ENCODE measurements at places on chromosomes 6 and 20.

GRCh38 chr6:29947077-29947980, 5.0 kb downstream of the HLA-A start:
- peaks cover 53% of the 10 kb centered on the region for H3K4me1 ChIP-seq
- H3K4me3 ChIP-seq = peak overlapping the region; percentile 99
- no peak for DNase-seq
- peaks cover 35% of the 10 kb centered on the region for H3K36me3 ChIP-seq
- H3K27ac ChIP-seq = peak overlapping the region; percentile 72
- H3K27me3 ChIP-seq = no peaks in the 10 kb centered on the region

DNA sequence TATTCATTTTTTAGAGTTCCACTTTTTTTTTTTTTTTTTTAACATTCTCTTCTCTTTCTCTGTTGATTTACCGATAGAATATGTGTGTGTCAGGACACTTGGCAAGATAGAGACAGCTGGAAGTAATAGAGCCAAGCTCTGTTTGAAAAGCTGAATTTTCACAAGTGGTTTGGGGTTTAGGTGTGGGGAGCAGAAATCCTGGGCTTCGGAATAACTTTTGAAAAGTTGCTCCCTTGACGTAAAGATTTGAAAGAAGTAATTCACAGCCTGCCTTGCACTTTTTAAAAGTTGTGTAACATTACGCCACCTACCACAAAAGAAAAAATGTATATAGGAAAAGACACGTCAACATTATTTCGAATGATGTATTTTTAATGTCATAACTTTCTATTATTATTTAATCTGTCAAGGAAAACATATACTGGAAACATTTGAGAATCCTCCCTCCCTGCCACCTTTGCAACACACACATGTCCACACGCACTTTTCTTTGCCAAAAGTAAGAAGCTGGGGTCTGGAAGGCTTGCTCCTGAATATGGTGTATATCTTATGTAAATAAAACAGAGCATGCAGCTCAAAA, 917.9 kb downstream of the KIF16B start:
- no peaks in the 10 kb centered on the region for H3K36me3 ChIP-seq
- no peaks in the 10 kb centered on the region for H3K4me1 ChIP-seq
- DNase-seq = no peak
- no peaks in the 10 kb centered on the region for H3K27me3 ChIP-seq
- no peak overlapping the region for H3K4me3 ChIP-seq

- no peak overlapping the region for H3K4me3 ChIP-seq
- H3K4me1 ChIP-seq = peaks cover 4% of the 10 kb centered on the region
- no peaks in the 10 kb centered on the region for H3K36me3 ChIP-seq
Measured at GRCh38 chr6:125346201-125346925, 44.6 kb upstream of the HDDC2 start.

DNA sequence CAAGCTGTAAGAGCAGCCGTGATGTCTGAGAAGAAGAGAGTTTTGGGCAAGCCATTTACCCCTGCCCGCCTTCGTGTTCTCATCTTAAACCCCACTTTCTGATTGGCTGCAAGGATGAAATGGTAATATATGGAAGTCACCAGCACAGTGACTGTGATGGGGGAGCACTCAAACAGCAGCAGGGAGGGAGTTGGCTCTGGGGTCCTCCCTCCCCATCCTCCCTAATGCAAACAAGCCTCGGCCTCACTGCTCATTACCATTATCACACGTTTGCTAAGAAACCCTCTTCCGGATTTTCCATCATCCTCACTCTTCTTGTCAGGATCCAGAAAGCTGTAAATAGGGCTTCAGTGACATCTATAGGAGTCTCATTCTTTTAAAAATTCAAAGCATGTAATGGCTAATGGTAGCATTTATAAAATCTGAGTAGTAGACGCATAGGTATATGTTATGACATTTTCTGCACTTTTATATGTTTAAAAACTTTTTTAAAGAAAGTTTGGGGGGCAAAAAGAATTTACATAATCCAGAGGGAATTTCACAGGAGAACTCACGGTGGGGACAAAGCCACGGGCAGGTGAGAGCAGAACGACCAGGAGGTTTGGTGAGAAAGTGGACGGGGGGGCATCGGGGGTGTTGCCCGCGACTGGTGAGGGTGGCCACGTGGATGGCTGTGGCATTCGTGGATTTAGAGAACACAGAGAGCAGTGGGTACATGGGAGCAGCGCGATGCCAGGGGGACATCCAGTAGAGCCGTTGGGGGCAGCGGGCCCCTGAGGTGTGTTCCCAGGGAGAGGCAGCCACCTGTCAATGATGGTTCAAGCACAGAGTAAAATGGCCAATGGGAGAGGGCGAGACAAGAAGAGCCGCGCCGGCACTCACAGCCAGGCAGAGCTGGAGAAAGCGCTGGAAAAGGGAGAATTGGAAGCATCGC, 29.6 kb downstream of the SUMO4 start:
- H3K36me3 ChIP-seq = no peaks in the 10 kb centered on the region
- no peak overlapping the region for H3K27ac ChIP-seq
- no peak overlapping the region for H3K4me3 ChIP-seq
- DNase-seq = no peak

DNA sequence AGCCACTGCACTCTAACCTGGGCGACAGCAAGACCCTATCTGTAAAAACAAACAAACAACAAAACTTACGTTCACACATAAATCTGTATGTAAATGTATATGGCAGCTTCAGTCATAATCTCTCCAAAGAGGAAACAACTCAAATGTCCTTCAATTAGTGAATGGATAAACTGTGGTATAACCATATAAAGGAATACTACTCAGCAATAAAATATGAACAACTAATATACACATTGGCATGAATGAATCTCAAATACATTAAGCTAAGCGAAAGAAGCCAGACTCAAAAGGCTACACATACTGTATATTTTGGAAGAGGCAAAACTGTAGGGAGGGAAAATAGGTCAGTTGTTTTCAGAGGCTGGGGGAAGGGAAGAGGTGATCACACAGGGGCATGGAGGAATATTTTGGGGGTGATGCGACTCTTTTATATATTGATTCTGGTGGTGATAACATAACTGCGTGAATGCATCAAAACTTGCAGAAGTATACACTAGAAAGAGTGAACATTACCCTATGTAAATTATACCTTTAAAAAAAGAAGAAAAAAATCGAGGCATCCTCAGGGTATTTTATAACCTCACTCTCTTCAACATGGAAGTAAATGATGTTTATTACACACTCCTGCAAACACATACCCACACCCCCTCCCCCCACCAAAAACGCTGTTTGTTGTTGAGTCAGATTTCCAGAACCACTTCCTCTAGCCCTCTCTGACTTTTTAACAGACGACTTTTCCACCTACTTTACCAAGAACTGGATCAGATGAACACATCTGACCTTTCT, 115.2 kb upstream of the RNF24 start:
- H3K4me3 ChIP-seq = no peak overlapping the region
- no peaks in the 10 kb centered on the region for H3K4me1 ChIP-seq
- H3K27ac ChIP-seq = no peak overlapping the region
- peaks cover 29% of the 10 kb centered on the region for H3K27me3 ChIP-seq

DNA sequence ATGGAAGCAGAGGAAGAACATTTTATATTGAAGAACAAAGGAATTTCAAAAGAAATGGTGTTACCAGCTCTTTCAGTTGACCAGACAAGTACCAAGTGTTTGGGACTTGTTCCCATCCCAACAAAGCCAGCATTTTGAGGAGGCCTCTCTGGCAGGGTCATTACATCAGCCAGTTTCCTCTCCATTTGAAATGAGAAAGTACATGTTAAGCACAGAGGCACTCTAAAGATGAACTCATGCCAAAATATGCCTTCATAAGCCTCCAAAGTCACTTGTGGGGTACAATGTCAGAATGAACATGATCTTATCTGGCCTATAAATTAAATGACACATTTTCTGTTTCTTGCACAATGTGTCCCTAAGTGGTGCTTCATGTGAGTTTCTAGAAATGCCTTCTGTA, 223.9 kb downstream of the PRL start:
- DNase-seq = no peak
- no peaks in the 10 kb centered on the region for H3K4me1 ChIP-seq
- no peaks in the 10 kb centered on the region for H3K27me3 ChIP-seq
- no peaks in the 10 kb centered on the region for H3K36me3 ChIP-seq

DNA sequence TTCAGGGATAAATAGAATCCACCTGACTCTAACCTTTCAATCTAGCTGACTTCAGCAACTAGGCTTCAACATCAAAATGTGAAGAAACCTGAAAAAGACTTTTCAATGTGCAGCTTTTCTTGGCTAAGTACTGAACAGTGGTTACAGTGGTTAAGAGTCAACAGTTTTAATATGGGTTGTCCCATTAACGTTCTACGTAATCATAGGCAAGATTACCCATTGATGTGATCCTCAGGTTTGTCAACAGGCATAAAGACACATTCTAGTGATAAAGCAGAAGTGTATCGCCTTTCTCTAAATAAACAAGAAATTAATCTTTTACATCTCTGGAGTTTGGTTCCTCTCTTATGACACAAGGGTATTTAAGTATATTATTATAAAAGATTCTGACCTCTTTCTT, 154.1 kb upstream of the RUNX2 start:
- H3K4me3 ChIP-seq = no peak overlapping the region
- DNase-seq = no peak
- H3K4me1 ChIP-seq = no peaks in the 10 kb centered on the region
- H3K27ac ChIP-seq = no peak overlapping the region
- H3K36me3 ChIP-seq = no peaks in the 10 kb centered on the region

GRCh38 chr20:50563133-50563944, 53.2 kb downstream of the PTPN1 start:
- H3K4me3 ChIP-seq = no peak overlapping the region
- DNase-seq = no peak
- H3K36me3 ChIP-seq = peaks cover 32% of the 10 kb centered on the region
- H3K27ac ChIP-seq = no peak overlapping the region
- H3K4me1 ChIP-seq = peaks cover 51% of the 10 kb centered on the region

- H3K36me3 ChIP-seq = no peaks in the 10 kb centered on the region
- peaks cover 15% of the 10 kb centered on the region for H3K27me3 ChIP-seq
- H3K4me1 ChIP-seq = peaks cover 30% of the 10 kb centered on the region
- peak overlapping the region; percentile 87 for H3K27ac ChIP-seq
Measured at GRCh38 chr6:28943557-28944411, 20.0 kb upstream of the TRIM27 start.

GRCh38 chr20:4465855-4466545, 255.7 kb upstream of the PRND start:
- no peak overlapping the region for H3K4me3 ChIP-seq
- H3K27me3 ChIP-seq = peaks cover 8% of the 10 kb centered on the region
- no peak overlapping the region for H3K27ac ChIP-seq

GRCh38 chr6:107340881-107341280, 118.5 kb downstream of the PDSS2 start:
- no peaks in the 10 kb centered on the region for H3K27me3 ChIP-seq
- H3K36me3 ChIP-seq = no peaks in the 10 kb centered on the region
- no peak overlapping the region for H3K27ac ChIP-seq
- peaks cover 11% of the 10 kb centered on the region for H3K4me1 ChIP-seq
